ENCODE measurements at places on chromosomes 11 and 22.

- DNase-seq = no peak
Observed at GRCh38 chr11:113557926-113558325, 82.7 kb upstream of the DRD2 start.

DNA sequence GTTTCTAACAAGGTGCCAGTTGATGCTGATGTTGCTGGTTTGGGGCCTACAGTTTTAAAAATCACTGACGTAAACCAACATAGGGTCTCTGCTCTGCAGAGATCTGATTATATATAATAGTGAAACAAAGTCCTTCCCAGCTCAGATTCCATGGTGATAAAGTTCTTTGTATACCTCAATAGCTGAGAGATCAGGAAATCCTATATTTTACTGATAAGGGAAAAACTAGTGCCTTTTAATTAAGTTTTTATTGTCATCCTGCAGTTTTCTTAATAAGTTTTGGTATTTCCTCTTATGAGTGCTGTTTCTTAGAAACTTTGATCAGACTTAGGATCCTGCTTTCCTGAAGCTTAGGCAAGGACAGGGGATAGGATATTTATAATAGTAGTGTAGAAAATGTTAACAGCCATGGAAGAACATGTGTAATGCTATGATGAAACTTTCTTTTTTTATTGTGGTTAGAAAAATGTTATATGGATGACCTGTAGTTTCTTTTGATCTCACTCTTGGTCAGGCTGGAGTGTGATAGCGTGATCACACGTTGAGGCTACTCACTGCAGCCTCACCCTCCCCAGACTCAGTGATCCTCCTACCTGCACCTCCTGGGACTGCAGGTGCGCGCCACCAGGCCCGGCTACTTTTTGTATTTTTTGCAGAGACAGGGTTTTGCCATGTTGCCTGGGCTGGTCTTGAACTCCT, 14.1 kb downstream of the CAPRIN1 start:
- no peak for DNase-seq

DNA sequence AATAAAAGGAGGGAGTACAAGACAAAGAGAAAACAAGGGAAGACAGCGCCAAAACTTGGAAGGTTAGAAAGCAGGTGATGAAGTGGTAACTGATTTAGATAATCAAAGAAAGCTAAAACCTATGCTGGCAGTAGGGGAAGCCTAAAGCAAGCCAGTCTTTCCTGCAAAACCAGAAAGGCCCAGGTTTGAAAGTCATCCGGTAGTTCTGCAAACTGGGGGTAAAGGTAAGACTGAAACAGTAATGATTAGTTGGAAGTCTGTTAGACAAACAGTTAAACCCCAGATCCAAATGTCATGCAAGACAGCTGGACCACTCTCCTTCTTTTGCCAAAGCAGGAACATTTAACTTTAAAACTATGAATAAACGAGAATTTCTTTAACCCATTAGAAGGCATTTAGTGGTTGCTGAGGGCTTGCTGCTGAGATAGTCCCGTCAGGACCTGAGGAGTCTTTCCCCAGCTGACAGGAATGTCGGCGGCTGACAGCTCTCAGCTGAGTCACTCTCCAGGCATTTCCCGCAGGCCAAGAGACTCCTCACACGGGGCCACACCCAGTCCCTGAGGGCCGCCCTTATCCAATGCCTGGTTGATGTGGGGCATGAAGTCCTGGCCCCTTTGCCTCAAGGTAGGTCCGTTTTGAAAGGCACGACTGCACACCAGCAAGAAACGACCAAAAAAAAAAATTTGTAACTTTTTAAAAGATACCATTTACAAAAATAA, 36.3 kb upstream of the CFAP300 start:
- peak; percentile 67 for DNase-seq

GRCh38 chr11:36240801-36241200, 48.4 kb downstream of the COMMD9 start:
- no peak for DNase-seq

DNA sequence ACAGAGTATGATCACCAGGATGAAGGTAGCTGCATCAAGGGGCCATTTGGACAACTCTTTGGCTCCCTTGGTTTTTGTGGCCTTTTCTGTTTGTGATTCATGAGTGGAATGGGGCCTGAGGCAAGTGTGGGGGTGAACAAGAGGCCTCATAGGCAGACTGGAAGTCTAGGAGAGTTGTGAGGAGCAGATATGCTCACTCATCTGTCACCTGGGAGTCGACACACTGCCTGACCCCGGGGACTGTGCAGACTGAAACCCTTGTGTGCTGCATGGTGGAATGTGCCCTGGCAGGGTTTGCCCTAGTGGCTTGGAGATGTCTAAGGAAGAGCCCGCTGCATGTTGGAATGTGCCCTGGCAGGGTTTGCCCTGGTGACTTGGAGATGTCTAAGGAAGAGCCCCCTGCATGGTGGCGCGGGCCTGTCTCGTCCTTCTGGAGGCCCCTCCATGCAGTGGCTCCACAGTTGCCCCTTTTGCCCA, 60.0 kb downstream of the MED15 start:
- no peak for DNase-seq

DNA sequence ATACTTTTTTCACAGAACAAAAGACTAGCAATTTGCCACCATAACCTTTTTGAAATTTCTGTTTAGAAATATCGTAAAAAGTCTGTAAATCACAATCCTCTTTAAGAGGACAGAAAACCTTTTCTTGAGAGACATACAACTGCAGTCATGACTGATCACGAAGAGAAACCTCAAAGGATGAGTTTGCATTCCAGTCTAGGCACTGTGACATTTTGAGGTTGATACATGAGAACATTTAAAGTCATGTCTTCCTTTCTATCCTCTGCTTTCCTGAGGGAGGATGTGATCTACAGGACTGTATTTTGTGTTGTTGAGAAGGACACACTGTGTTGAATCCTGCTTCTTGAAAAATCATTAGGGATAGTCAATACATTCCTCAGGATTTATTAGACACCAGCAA, 476.7 kb upstream of the CCDC179 start:
- no peak for DNase-seq
